ENCODE measurements at places on chromosomes 5 and 9. TPM values are rescaled to one million over a fixed set of nuclear protein-coding genes. Genes with fewer than 3 reads are reported as not detected.

ASPN gene
- total RNA-seq, result not detected

SHOC1 gene
- not detected for total RNA-seq

RANBP17 gene
- total RNA-seq, result not detected

PCDHGB6 gene
- 0.13 TPM for total RNA-seq

OMD gene
- total RNA-seq, result not detected

C9orf153 gene
- 1.2 TPM for total RNA-seq

FGFR4 gene
- total RNA-seq, result 3.4 TPM

DNA sequence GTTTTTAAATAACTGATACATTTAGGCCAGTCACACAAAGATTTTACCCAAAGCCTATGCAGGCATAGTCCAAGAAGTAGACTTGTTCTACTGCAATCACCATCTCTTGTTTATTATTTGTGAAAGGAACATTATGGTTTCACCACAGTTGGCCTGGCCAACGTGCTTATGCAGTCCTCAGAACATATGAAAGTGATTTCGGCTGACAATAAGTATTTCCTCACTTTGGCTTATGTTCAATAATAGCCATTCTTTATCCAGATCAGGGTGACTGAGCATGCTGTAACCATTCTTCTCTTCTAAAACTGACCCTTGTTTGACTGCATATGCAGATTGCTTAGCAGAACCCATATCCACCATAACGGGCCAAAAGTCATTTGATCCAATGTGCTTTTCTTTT is 76.6 kb upstream of the CCDC152 start:
- no peak for DNase-seq

DNA sequence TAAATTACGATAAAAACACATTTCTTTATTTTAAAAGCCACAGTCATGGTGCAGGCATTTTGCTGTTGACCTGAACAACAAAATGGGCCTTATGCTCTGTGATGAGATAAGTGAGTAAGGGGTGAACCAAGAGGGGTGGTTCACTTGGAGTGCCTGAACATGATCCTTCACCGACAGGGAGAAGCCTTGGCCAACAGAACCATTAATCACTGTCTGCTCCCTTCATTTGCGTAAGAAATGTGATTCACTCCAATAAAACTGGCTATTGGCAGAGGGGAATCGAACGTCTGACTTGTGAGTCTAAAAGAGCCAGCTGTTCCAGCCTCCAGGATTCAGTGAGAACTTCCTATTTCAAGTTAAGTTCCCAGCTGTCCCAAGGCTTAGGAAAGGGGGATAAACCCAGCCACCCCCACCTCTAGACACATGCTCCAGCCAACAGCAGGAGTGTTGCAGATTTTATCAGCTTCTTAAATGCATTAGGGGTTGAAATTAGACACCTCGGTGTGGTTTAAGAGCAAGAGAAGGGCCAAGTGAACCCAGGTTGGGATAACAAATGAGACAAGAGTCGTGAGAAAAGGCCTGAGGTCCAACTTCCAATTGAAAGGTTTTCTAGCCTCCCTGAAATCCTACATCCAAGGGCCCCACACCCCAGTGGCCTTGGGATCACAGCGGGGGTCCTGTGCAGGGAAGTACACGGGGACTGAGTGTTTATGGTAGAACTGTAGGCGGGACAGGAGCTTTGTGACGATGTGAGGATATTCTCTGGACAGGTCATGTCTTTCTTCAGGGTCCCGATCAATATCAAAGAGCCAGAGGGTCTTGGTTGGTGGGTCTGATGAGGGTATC is 131.4 kb upstream of the LHFPL2 start:
- DNase-seq, result no peak

DNA sequence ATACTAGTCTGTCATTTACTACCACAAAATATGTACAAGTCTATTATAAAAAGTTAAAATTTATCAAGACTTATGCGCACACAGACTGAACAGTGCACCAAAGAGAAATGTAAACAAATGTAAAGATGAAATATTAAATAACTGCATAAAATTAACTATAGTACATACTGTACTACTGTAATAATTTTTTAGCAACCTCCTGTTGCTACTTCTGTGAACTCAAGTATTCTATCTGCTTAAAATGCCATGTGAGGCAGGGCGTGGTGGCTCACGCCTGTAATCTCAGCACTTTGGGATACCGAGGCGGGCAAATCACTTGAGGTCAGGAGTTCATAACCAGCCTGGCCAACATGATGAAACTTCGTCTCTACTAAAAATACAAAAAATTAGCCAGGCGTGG is 13.8 kb upstream of the ISOC1 start:
- DNase-seq, result no peak

- no peak for DNase-seq
Measured at GRCh38 chr9:134717056-134717455, 75.5 kb downstream of the COL5A1 start.

DNA sequence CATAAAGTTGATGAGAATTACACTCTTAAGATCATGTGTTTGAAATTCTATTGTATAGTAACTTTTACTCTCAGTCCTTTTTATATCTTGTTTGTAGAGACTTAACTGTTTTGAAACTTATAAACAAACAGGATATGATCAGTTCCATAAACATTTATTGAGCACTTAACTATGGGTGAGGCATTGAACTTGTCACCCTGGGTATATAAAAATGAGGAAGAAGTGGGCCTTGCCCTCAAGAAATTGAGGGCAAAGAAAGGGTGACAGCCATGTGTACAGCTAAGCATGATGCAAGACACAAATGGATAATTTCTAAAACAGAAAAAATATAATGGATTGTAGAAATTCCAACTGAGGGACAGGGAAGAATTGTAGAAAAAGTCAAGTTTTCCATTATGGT is 15.7 kb downstream of the UNC13B start:
- no peak for DNase-seq

GRCh38 chr5:1172670-1173404 is 28.6 kb upstream of the SLC6A19 start:
- DNase-seq, result peak; percentile 32

- no peak for DNase-seq
Measured at GRCh38 chr5:14258840-14259239, 115.7 kb downstream of the TRIO start.

All from naive thymus-derived CD4-positive, alpha-beta T cell (primary cell).